ENCODE measurements at places on chromosomes 1 and 21. TPM values are rescaled to one million over a fixed set of nuclear protein-coding genes. Genes with fewer than 3 reads are reported as not detected.

The SPRR1A gene
- total RNA-seq = not detected

The CELA3B gene
- not detected for total RNA-seq

The FAM163A gene
- not detected for total RNA-seq

The NASP gene
- total RNA-seq = 85.0 TPM

The PIGM gene
- 2.9 TPM for total RNA-seq

The RCC1 gene
- total RNA-seq = 43.9 TPM

The LINGO4 gene
- not detected for total RNA-seq

The NBPF15 gene
- 31.0 TPM for total RNA-seq

The TEKT2 gene
- not detected for total RNA-seq

DNA sequence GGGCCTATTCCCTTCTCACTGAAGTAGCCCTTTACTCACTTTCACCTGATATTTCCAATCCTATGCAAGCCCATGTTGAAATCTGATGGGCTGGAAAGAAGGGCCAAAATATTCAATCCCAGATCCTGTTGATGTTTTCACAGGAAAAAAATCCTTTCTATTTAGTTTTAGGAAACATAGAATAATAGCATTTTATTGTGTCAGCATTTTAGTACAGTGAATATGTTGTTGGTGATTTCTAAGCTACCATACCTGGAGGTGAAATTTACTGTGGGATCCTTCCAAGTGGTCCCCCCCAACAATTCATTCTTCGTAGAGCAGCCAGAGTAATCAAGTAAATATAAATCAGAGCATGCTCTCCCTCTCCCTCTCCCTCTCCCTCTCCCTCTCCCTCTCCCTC is 3.4 kb upstream of the UBE2U start:
- no peak for DNase-seq

DNA sequence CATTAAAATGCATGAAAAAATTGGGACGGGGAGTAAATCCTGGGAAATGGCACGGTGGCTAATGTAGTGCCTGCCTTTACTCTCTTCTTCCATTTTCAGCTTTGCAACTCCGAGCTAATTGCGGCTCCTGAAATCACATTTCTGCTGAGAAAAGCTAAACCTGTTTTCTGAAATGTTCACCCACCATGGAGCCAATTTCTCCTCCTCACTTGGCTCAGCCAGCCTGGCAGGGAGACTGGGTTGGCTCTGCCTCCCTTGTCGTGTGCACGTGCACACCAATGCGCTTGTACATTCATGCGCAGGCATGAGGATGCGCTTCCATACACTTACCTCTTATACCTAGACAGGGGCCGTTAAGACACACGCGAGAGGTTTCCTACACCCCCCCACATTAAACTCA is 165.4 kb downstream of the PLXNA2 start:
- DNase-seq = no peak

DNA sequence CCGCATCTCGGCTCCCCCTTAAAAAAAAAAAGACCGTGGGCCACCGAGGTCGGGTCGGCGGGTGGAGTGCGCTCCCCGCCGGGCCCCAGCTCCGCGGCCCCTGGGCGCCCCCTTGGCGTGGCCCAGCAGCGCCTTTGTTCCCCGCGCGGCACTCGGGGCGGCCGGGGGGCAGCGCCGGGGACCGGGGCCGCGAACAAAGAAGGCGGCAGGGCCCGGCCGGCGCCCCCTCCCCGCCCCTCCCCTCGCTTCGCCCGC is 571 bp downstream of the MARCKSL1 start:
- no peak for DNase-seq

DNA sequence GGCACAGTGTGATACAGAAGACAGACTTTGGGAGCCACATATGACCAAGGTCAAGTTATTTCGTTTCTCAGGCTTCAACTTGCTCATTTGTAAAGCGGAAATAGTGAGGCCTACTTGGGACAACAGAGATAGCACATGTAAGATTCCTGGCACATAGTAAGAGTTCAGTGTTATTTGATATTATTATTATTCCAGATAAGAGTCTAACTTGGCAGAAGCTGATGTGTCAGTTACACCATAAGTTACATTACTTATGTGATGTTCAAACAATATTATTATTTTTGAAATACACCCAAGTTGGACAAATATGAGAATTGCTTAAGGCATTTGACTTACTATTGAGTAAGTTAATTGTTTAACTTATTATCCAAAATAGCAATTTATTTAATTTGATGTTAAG is 10.2 kb upstream of the CYP4X1 start:
- DNase-seq = no peak

GRCh38 chr1:224529844-224530243 is 86.3 kb upstream of the CNIH3 start:
- no peak for DNase-seq

GRCh38 chr1:166952002-166952746 is 23.2 kb downstream of the ILDR2 start:
- peak; percentile 48 for DNase-seq

GRCh38 chr1:60035921-60036320 is 37.6 kb downstream of the C1orf87 start:
- no peak for DNase-seq

GRCh38 chr1:232841823-232842565 is 36.8 kb downstream of the MAP10 start:
- DNase-seq = no peak

- peak; percentile 12 for DNase-seq
These were observed 330.6 kb downstream of the RPS6KC1 start for GRCh38 chr1:213381572-213382084.

DNA sequence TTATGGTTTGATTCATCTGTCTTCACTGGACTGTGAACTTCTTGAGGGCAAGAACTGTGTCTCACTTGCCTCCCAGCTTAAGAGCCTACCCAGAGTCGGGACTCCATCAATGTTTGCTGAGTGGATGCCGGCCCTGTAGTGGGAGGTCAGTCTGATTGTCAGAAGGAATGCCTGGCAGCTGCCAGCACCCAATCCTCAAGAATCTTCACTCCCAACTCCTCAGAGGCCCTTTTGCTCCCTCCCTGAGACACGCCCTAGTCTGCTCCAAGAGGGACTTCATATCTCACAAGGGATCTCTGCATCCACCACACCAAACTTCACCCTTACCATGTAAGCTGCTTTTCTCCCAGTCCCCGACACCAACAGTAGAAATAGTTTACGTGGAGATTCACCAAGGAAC is 15.2 kb upstream of the KDM4A start:
- DNase-seq = no peak

DNA sequence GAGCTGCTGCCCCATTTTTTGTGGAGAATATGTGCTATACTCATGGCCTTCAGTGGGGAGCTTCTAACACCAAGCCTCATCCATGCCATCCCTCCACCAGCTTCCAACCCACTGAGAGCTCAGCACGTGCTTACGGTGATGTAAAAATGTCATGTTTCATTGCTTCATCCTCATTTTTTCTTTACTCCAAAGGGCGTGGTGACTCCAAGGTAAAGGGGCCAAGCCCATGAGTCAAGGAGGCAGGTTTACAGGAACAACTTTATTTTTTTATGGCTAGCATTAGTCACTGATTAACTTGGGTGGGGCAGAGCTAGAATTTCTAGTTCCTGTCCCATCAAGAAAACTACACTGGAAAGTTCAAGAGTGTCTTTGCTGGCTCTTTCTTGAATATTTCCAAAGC is at the start of gene C1orf226:
C1orf226 (plus strand) TSS at position 346 of the 400 bp plus-strand sequence. CDS start 174 bp downstream, outside the sequence.
- no peak for DNase-seq

- DNase-seq = peak; percentile 82
These were observed 24.5 kb upstream of the ZNF436 start for GRCh38 chr1:23394181-23394580.

DNA sequence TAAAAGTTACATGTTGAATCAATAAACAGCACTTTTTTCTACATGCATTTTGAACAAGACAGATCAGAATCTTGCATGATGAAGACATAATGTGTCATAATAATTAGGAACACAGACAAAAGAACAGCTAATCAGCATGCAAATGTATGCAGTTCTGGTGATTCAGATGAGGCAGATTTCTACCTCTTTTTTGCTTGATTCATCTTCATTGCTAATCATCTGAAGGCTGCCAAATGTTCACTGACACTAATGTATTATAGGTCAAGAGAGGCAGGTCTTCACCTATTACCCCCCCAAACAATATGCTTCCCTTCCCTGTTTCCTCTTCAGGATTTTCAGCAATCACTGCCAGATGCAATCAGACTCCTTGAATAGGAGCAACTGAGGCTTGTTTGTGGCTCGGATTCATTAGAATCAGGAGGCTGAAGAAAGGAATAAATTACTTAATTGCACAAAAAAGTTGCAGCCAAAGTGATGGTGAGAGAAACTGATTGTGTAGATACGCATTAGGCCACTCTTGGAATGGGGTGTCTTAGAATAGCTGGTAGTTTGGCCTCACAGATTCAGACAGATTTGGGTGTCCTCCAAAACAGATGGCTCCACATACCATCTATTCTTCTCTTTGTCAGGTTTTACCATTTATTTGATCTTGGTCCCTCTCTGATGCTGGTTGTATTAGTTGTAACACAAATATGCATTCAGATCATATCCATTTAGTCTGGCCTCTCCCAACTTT is 275.4 kb downstream of the RPS6KC1 start:
- peak; percentile 1 for DNase-seq

DNA sequence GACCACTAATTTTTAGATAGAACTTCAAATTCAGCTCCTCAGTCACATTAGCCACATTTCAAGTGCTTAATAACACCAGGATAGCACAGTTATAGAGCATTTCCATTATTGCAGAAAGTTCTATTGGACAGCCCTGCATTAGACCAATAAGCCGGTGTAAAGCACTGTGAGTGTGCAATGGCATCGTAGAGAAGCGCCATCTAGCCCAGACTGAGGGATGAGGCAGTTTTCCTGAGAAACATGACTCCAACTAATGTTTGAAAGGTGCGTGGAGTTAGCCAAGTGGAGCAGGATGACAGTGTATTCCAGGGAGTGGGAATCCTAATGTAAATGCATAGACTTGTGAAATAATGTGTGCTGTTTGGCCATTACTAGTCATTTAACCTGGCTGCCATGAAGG is 7.7 kb downstream of the RPE65 start:
- DNase-seq = no peak

- no peak for DNase-seq
These were observed 21.0 kb downstream of the PRKAB2 start for GRCh38 chr1:147151244-147151643.

DNA sequence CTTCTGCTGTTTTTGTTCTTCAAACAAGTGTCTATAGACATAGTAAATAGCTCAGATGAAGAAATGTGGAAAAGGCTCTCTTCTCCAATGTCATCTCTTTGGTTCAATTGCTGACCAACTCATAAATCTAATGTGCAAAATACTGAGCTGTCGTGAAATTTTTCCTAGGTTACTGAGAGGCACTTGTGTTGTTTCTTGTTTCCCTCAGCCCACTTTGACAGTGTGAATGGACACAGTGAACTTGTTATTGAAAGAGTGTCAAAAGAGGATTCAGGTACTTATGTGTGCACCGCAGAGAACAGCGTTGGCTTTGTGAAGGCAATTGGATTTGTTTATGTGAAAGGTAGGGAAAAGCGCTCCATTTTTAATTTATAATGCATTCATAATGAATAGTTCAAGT is 245.3 kb downstream of the TPR start:
- no peak for DNase-seq

GRCh38 chr1:32902535-32902920 is 1.3 kb upstream of the TMEM54 start:
- no peak for DNase-seq

DNA sequence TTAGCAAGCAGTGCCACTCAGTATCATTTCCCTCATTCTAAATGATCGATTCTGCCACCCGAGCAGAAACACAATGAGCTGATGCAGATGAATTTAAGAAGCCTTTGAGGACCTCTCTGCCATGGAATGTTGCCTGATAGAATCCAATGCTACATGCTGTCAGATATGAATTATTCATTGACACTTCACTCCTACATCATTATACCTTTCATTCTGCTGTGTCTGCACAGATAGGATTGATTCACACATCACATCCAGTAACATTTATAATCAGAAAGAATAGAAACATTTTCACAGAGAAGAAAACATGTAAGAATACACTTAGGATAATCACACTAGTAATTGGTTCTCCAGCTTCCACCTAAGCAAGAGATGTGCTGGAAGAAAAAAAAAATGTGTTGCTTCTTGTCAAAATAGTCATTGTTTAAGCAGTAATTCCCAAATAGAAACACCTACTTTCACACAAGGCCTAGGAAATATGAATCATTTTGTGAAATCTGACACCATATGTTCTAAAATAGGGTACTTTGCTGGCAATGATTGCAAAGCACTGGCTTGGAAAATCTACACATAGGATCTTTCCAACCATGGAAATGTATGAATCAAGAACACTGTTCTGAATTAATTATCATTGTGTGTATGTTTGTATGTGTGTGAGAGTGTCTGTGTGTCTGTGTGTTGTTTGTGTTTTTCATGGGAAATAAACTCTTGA is 110.1 kb downstream of the GRIK1 start:
- no peak for DNase-seq

DNA sequence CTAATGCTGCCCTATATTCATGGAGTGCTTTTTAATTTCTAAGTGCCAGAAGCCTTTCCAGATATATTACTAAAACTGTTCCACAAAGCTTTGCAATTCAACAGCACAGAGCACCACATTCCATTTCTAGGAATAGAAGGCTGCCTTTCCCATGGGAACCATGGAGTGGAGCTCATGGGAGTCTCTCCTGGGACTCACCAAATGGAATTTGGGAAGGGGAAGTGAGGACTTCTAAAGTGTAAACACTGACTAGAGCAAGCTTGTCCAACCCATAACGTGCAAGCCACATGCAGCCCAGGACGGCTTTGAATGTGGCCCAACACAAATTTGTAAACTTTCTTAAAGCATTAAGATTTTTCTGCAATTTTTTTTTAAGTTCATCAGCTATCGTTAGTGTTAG is 190.4 kb upstream of the TNR start:
- DNase-seq = peak; percentile 60

GRCh38 chr1:226009650-226010044 is 10.5 kb upstream of the SDE2 start:
- no peak for DNase-seq

DNA sequence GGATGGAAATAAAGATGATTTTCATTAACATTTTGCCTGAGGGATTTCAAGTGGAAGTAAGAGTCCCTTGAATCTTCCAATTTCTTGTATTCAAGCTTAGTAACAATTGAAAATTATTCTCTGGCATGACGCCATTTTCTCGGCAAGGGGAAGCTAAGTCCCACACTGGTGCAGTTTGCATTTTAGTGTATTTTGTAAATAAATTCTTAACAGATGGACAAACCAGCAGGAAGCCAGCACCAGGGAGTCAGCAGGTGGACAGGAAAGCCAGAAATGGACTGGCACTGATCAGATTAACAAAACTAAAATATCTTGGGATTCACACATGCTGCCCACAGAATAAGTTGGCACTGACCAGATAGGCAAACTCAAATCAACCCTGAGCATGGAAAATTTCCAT is 311.3 kb downstream of the LRRIQ3 start:
- DNase-seq = no peak

DNA sequence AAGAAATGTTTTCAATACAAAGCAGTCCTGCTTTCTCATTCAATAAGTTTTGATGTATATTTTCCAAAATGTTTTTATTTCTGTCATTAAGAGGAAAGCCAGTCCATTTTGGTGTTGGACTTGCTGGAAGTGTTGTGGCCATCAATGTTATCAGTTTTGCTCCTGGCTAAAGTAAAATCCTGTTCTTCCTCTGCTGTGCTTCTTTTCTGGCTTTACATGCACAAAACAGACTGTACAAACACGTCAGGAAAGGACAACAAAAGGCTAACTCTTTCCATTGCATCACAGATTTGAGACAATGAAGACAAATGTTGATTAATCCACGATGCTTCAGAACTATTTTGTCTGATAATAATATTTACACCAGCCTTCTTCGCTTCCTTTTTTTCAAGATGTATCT is 735.4 kb downstream of the LTN1 start:
- no peak for DNase-seq

GRCh38 chr1:36703526-36704208 is 221.0 kb upstream of the CSF3R start:
- DNase-seq = peak; percentile 49

GRCh38 chr21:46057710-46058241 is 40.1 kb upstream of the COL6A2 start:
- no peak for DNase-seq

All from IMR-90 (cell line).